CD4-positive, alpha-beta T cell treated with Interleukin-15 for 1 hour (primary cell): ENCODE measurements at places on chromosomes 4 and X.

- no peak for DNase-seq
Observed at GRCh38 chr4:68152411-68152810, 22.7 kb upstream of the TMPRSS11F start.

GRCh38 chr4:60129740-60130139 lies 1070.4 kb upstream of the ADGRL3 start:
- DNase-seq = no peak

DNA sequence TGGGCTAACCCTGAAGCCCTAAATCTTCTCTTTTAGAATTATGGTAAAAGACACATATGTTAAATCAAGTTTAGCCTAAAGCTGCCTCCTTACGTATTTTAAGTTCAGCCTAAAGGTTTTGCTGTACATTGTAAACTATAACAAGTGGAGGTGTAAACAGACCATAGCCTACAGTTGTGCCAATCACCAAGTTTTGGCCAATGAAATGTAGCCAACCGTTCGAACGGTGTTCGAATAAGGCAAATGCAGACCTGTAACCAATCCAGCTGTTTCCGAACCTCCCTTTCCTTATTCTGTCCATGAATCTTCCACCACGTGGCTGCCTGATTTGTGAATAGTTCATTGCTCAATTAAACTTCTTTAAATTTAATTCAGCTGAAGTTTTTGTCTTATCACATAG lies 52.1 kb upstream of the TBC1D9 start:
- no peak for DNase-seq

DNA sequence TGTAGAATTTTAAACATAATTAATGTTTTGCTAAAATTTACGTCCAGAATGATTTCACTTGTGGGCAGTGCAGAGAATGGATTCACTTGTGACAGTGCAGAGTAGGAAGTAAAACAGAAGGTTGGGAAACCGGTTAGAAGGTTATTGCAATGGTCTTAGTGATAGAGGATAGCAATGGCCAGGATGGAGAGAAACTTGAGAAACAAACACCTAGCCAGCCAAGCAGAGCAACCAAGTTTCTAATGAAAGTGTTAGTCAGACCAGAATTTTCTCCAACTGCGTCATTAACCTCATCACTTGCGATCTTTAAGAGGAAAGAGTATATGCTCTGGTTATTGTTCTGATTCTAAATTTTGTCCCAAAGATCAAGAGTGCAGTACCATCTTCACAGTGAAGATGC lies 50.0 kb upstream of the TBC1D9 start:
- no peak for DNase-seq

DNA sequence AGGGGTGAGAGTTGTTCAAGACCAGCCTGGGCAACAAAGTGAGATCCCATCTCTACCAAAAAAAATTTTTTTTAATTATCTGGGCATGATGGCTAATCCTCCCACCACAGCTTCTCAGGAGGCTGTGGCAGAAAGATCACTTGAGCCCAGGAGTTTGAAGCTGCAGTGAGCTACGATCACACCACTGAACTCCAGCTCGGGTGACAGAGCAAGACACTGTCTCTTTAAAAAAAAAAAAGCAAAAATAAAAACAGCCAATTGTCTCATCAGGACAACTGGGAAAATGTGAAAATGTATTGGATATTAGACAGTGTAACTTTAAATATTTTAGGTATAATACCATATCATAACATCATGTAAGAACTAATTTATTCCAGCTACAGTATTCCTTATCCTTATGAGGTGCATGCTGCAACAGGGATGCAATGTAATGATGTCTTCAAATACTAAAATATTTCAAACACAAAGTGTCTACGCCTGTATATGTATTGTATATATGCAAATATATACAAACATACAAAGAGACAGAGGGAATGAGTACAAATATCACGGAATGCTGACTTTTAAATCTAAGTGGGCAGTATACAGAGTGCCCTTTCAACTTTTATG lies 17.2 kb downstream of the FAM13A start:
- no peak for DNase-seq

DNA sequence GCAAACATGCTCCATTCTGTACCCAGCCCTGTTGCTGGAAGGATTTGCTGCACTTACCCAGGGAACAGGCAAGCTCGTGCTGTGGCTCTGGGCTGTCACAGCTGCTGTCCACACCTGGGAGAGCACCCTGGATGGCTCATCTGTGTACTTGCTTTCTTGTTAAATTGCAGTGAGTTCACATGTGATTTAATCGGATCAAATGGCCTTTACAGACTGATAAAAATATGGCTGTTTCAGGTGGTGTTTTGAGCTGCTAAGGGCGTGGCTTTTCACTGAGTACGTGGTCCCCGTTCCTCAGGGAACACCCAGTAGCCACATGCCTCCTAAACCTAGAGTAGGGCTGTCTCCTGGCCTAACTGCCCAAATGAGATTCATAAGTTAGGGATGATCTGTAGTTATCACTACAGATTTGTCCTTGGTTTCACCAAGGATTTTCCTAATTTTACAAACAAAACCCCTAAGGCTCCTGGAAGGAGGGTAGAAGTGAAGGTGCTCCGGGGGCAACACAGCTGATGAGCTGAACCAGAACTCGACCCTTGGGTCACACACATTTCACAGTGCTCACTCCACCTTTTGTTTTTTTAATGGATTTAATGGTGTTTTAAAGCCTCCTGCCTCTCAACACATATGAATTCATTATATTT lies 13.7 kb downstream of the KLKB1 start:
- DNase-seq = no peak

- DNase-seq = no peak
Observed at GRCh38 chrX:110806145-110806544, 10.5 kb upstream of the CHRDL1 start.

GRCh38 chr4:128942607-128943006 lies 133.1 kb downstream of the JADE1 start:
- DNase-seq = no peak

GRCh38 chr4:121283319-121283718 lies 97.5 kb downstream of the QRFPR start:
- no peak for DNase-seq

DNA sequence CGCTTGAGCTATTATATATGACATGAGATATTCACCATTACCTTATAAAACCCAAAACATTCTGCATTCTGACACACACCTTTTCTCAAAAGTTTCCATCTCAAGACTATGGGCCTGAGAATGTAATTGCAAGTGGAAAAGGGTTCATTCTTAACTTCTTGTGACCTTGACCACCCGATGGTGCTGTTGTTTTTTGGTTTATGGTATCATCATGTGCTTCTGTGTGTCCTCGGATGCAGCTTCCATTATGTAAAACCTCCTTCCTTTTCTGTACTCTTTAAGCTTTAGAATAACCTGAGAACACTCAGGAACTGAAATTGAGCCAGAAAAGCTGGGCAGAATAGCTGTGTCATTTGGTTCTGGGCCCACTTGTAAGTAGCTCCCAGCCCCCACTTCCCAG lies 16.2 kb upstream of the PUDP start:
- no peak for DNase-seq

DNA sequence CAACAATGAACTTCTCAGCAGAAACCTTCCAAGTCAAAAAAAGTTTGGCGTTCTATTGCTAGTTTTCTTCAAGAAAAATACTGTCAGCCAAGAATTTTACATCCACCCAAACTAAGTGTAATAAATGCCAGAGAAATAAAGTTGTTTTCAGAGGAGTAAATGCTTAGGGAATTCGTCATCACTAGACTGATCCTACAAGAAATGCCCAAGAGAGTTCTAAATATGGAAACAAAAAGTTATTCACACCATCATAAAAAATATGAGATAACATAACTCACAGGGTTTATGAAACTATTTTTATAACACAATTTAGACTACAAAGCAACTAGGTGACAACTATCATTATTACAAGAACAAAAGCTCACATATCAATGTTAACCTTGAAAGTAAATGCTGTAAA lies 259.5 kb upstream of the GABRA2 start:
- no peak for DNase-seq

GRCh38 chrX:115499112-115499805 lies 61.7 kb upstream of the PLS3 start:
- DNase-seq = no peak

GRCh38 chrX:120426599-120426998 lies 42.5 kb downstream of the LAMP2 start:
- no peak for DNase-seq

DNA sequence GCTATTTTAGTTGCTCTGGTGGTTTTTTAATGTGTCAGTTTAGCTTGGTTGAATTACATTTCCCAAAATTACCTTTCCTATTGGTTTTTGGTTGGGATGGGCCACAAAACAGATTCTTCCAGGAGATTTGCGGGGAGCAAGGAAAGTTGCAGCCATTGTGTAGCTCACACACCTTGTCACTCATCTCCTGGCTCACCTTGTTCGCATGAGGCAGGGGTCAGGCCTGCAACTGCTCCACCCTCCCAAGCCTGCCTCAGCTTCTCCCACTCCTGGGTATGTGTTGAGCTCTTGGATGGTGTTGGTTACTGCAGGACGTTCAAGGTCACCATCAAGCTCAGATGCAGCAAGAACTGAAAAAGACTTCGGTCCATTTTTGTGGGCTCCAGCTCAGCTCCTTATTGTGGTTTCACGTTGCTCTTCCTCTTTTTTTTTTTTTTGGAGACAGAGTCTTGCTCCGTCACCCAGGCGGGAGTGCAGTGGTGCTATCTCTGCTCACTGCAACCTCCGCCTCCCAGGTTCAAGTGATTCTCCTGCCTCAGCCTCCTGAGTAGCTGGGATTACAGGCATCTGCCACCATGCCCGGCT lies 95.6 kb upstream of the METTL14 start:
- no peak for DNase-seq

DNA sequence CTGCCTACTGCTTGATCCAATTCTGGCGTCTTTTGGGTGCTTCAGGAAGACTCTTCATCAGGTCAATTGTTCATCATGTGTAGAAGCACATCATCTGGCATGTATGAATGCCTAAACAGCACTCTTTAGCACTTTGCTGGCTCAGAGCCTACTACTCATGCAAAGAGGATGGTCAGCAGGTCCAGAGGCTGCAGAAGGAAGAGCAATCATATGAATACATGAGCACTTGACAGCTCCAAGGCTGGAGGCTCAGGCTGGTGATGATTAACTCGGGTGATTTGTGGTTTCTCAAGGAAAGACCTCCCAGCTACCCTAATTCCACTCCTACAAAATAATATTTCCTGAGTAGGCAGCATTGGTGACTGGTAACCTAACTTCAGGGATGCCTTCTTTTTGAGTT lies 103.8 kb upstream of the CXCL13 start:
- DNase-seq = no peak

DNA sequence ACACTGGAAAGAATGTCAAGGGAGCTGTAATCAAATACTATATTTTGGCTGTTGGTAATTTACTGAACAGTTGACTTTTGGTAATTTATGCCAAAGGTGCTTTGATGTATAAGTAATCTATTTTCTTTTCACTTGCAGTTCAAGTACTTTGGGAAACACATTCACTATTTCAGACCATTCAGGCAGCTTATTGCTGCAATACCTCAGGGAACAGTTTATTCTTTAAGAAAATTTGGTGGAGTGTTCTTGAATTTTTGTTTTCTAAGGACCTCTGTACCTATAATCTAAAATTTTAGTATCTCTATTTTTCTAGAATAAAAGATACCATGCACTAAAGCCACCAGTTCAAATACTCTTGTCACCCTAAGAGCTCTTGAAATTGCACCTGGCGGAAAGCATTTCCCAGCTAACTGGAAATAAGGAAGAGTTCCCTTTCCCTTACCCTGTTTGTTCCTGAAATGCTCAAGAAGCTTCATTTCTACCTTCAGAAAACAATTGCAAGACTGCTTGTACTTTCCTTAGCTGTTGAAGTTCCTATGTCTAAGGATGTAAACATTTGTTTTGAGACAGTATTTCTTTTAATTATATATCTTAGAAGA lies 633.5 kb upstream of the FAT1 start:
- DNase-seq = no peak

DNA sequence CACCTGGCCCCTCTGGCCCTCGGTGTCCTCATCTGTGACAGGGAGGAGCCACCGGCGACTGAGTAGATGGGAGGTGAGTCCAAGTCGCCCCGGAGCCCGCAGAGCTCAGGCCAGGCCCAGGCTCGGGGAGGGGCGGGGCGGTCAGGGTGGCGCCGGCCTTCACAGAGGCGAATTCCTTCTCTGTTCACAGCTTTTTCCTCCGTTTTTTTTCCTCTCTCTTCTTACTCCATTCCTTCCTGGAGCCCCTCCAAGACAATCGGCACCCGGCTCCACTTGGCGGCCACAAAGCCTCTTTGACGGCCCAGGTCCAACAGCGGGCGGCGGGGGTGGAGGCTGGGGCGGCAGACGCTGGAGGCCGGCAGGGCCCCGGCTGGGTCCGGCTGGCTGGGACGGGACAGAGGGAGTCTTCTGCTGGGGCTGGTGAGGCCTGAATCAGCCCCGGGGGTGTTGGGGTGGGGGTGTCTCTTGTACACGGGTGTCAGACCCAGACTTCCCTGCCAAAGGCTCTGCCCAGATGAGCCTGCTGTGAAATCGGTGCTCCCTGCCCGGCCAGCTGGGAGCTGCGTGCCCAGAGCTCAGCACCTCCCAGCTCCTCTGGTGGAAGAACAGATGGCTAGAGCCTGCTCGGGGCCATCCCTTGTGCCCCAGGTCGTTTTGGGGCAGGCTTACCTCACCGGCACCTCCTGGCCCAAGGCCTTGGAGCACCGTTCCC lies 22.6 kb downstream of the FGFRL1 start:
- DNase-seq = no peak

DNA sequence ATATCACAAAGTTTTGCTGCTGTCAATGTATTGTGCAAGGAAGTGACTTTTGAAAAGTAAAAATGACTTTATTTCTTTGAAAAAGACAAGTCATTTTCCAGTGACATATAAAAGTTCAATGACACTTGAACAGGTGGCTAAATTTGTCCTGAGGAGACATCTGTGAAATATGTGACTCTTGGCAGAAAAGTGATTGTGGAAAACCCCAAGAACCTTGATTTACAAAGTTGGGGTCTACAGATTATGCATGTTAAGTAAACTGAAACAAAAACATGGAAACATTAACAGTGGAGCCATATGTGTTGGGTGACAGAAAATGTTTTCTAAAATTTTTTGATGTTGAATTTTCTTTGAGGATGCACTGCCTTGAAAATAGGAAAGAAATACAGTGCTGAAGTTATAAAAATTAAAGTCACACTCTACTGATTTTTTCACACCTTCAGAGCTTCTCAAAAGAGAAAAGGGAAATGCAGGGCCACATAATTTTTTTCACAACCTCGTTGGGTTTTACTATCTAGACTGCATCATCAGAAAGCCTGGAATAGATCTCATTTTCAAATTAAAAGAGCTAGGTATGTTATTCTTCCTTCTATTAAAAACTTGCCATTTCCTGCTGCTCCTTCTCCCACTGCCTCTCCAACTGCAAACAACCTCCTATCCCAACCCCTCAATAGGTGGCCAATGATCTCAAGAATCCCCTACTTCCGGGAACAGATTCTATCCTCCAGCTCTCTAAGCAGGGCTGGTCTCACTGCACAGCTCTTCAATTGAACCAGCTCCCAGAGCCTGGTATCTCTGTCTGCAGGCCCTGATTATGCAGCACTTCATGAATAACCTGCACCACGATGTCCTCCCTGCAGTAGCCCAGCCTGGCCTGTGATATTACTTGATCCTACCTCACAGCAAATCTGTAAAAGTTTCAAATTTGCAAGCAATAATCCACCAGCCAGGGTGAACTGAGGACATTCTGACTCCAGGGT lies 570.8 kb upstream of the CPEB2 start:
- DNase-seq = no peak

- no peak for DNase-seq
Observed at GRCh38 chr4:150123796-150124677, 45.8 kb downstream of the DCLK2 start.

- no peak for DNase-seq
Observed at GRCh38 chrX:131359611-131360010, 70.5 kb upstream of the IGSF1 start.
